Hematopoietic multipotent progenitor cell (in vitro differentiated cells): ENCODE measurements at places on chromosomes 11 and 22.

DNA sequence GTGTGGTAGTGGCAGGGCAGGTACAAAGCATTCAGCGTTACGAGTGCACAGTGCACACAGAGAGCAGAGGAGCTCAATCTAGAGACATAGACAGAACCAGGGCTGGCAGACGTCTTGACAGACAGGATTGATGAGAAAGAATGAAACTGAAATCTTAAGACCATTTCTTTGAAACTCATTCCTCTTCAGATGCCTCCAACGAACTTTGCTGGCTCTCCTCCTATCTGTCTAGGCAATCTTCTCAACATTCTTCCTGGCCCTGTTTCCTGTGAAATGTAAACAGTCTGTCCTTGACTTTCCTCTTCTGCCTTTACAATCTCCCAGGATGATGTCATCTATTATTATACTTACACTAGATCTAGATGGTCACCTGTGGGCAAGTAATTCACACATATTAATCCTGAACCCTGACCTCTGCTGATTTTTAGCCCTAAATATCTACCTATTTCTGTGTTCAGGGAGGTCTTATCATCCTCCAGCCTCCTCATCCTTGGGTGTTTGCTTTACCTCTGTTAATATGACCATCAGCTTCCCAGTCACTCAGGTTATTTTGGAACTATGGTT lies 119.5 kb downstream of the ENTHD1 start:
- peak; percentile 16 for DNase-seq

- DNase-seq = no peak
Observed at GRCh38 chr22:19169947-19170318, 8.6 kb downstream of the SLC25A1 start.

DNA sequence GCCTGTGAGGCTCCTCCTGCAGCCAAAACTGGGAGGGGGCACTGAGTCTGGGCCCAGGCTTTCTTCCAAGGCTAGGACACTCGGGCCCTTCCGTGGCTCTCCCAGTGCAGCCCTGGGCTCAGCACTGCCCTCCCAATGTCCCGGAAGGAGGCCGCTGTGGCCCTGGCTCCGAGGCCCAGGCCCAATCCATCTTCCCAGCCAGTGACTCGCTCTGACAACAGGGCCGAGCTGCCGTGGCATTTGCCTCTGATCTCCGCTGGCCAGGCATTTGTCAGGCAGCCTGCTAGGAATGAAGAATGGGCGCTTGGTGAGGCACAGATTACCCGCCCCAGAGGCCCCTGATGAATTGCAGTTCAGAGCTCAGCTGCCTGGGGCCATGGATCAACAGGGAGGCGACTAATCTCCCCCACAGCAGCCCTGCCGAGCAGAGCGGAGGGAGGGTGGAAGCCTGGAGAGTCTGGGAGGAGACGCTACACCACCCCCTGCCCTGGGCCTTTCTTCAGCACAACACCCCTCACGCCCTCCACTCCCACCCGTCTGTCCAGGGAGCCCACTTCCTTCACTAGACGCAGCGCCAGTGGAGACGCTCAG lies 8.3 kb downstream of the FXYD2 start:
- DNase-seq = no peak

- DNase-seq = no peak
Observed at GRCh38 chr11:9914064-9914463, 250.2 kb downstream of the SWAP70 start.

DNA sequence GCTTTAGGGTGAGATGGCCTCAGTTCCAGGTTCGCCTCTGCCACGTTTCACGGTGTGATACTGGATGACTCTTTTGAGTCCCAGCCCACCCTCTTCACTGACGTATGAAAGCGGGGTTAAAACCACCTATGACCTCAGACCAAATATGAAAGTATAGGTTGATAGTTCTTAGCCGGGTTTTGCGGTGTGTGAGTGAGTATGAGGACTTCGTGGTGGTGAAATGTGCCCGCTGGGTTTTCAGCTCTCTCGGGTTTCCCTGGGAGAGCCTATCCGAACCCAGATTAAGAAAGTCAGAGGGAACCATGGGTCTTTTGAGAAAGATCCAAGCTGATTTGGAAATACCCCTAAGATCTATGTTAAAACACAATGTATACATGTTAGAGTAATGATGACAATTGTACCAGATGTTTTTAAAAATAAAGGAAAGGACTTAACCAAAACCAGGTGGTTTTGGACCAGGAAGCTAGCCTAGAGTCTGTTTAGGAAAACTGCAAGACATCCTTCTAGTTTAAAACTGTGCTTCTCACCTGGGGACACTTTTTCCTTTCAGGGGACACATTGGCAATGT lies 25.8 kb upstream of the ST3GAL4 start:
- DNase-seq = no peak

GRCh38 chr11:73268671-73269271 lies 3.4 kb upstream of the P2RY6 start:
- DNase-seq = no peak
